Stimulated activated CD8-positive, alpha-beta memory T cell treated with anti-CD3 and anti-CD28 coated beads, Interleukin-4, amount 100 ng/mL, for 1 hour (primary cell): ENCODE measurements at places on chromosomes 3 and 15.

DNA sequence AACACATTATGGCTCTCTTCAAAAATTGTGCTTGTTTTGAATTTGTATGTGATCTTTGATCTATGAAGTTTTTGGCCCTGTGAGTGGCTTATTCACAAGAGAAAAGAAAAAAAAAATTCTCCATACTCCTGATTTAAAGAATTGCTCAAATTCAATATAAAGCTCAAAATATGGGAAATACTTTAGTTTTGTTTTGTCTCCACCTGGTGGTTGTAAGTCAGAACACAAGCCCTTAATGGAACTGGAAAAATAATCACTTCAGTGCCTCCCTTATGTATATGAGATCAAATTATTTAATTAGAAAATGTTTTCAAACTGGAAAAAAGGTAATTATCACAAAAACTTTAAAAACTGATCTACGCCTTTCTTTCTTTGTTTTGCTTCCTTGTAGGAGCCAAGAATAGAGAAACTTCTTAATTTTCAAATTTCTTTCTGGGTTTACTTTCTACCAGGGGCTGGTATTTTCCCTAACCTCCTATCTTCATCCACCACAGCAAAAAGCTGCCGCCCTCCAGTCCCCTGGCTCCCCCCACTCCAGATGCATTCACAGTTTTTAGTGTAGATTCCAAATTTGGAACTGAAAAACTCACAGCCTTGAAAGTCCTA is 50.6 kb downstream of the SERP1 start:
- no peak for DNase-seq

GRCh38 chr15:96767703-96768434 is 437.4 kb downstream of the NR2F2 start:
- DNase-seq = no peak

GRCh38 chr3:160587105-160587504 is 21.7 kb upstream of the KPNA4 start:
- DNase-seq = no peak

DNA sequence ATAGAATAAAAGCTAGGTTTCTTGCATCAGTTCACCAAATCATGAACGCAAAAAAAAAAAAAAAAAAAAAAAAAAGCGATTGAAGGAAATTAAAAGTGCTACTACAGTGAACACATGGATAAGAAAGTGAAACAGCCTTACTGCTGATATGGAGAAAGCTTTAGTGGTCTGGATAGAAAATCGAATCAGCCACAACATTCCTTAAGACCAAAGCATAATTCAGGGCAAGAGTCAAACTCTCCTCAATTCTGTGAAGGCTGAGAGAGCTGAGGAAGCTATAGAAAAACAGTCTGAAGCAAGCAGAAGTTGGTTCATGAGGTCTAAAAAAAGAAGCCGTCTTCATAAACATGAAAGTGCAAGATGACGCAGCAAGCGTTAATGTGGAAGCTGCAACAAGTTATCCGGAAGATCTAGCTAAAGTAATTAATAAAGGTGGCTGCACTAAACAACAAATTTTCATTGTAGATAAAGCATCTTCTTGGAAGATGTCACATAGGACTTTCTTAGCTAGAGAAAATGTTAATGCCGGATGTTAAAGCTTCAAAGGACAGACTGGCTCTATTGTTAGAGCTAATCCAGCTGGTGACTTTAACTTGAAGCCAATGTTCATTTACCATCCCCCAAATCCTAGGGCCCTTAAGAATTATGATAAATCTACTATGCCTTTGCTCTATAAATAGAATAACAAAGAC is 19.2 kb downstream of the P3H2 start:
- no peak for DNase-seq

- DNase-seq = no peak
Observed at GRCh38 chr3:149566292-149566975, 91.4 kb downstream of the WWTR1 start.

DNA sequence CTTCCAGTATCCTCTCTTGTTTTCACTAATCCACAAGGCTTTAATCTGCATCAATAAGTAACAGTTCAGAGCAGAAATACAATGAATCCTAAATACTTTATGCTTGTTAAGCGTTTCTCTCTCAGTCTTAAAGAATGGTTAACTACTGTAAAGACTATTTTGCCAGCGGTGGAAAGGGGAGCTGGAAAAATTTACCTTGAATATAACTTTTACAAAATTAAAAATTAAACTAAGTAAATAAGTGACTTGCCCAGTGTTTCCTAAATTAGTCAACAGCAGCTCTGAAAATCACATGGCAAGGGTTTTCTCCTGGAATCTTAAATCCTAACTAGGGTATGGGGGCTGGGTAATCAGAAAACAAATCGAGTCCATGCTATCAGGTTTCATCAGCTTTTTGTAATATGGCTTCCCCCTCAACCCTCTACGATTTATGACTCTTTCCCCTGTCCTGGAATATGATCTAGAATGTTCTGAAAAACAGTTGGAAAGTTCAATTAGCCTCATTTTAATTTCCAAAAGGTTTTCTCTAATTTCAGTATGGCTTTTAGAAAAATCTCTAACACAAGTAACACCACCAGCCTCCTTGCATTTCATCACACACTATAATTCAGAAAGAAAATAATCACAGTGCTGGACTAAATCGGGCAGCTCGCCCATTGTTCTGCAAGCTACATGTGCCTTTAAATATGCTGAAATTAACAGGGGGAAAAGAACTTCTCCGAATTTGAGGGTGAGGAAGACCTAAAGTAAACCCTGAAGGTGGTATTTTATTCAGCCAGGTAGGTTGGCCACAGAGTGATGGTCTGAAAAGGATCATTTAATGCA is 133.5 kb downstream of the ADAMTS9 start:
- DNase-seq = no peak

DNA sequence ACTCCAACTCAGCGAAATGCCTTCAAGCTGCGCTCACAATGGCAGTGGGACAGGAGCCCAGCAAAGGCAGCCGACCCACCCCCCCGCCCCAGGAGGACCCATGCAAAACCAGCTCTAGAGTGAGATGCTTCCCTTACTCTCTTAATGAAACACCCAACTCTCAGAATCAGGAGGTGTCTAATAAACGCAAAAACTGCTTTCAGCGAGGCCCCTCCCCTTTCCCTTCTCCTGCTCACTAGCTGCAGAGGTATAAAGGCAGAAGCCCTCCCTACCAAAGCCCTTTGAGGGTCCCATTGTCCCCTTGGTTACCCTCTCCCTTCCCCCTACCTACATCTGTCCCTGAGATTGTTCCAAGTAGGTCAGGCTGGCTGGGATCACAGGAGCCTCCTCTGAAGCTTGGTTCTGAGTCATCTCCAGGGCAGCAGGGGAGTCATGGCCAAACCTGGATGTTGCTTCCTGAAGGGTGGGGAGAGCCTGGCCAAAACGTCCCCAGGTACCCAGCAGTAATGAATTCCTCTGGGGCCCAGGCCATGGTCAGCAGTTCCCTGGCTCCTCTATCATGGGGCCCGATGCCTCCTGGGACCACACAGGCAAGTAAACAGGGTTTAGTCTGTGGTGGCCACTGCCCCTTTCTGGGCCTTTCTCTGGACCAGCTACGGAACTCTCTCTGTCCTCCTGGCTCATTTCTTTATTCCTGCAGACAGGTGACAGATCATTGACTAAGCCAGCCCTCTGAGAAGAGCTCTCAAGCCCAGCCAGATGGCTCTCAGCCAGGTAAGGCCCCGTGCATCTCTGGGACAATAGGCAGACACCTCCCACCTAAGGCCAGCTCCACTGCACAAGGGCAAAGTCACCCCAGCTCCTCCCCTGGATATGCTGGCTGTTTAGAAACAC is 8.6 kb downstream of the KLHL25 start:
- no peak for DNase-seq

DNA sequence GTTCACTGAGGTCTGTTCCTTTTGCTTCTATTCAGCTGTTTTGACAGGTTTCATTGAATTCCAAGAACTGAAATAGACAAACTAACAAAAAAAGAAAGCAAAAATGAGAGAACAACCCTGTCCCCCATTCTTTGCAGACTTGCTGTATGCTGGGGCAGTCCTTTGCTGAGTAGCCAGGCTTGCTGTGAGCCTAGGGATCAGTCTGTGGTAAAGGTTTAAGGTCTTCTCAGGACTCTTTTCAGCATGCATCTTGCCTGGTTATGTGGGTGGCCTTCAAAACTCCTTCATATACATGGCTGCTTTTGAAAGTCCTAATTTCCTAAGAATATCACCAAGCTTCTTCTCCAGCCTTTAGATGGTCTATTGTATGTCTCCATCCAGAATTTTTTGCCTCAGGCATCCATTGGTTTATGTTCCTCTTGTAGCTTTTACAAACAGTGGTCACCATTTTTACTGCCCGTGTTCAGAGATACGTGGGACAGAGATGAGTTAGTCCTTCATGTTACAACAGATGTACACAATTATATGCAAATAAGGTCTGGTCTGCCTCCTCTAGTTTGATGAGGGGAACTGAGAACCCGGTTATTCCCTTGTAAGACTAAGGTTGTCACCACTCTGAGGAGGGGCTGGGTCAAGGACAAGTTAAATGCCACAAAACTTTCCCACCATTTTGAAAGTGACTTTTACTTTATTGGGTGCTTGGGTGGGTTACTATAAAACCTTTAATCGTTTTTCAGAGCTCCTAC is 41.4 kb downstream of the SACM1L start:
- DNase-seq = no peak

GRCh38 chr15:70726753-70727152 is 36.6 kb downstream of the UACA start:
- DNase-seq = no peak
